ENCODE measurements at places on chromosomes 2 and 18.

DNA sequence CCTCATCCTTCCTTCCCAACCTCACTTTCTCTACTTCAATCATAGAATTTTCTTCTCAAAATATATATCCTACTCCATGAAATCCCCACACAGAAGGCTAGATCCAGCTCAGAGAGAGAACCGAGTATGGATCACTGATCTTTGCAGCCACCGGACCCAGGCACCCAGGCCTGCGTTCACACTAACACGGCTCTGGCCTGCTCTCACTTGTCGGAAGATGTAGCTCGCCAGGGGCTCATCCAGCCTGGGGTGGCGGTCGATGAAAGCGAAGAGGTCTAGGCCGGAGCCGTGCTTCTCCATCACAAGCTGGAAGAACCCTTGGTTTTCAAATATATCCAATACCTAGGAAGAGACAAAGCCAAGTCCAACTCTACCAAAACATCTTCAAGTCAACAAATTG lies 12.7 kb upstream of the MTERF4 start:
- ATAC-seq: no peak

GRCh38 chr2:11577101-11577883 lies 43.4 kb downstream of the GREB1 start:
- no peak for ATAC-seq

GRCh38 chr2:147712051-147712450 lies 132.8 kb upstream of the ACVR2A start:
- no peak for ATAC-seq

GRCh38 chr2:204581946-204582345 lies 36.7 kb downstream of the PARD3B start:
- no peak for ATAC-seq

- ATAC-seq: peak; percentile 4
These were observed 3.0 kb upstream of the OSR1 start for GRCh38 chr2:19361325-19361990.

- ATAC-seq: no peak
These were observed 155.7 kb downstream of the DYSF start for GRCh38 chr2:71609029-71609428.

DNA sequence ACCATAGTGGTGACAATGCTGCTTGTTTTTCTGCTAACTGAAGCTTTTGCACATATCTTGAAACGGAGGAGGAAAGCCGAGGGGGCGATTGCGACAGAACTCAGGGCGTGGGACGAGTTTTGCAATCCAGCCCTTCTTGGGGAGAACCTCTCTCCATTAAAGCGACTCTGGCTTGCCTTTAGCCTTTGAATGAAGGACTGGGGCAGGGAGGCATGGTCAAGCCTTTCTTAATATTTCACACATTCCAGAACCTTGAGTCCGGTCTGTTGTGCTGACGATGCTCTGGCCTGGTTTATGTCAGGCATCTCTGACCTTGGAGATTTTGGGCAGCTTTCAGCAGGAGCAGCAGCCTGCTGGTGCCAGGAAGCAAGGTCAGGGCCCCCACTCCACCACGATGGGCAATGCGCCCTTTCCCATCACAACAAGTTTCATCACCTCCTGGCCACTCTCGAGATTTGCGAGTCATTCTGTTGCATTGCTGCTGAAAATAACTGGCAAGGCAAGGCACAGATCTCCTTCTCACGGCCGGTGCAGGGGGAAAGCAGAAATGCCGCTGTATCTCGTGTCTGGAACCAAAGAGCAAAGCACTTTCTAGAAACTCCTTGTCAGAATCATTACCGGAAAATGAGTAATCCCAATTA lies 10.8 kb downstream of the EMILIN2 start:
- ATAC-seq: peak; percentile 53

DNA sequence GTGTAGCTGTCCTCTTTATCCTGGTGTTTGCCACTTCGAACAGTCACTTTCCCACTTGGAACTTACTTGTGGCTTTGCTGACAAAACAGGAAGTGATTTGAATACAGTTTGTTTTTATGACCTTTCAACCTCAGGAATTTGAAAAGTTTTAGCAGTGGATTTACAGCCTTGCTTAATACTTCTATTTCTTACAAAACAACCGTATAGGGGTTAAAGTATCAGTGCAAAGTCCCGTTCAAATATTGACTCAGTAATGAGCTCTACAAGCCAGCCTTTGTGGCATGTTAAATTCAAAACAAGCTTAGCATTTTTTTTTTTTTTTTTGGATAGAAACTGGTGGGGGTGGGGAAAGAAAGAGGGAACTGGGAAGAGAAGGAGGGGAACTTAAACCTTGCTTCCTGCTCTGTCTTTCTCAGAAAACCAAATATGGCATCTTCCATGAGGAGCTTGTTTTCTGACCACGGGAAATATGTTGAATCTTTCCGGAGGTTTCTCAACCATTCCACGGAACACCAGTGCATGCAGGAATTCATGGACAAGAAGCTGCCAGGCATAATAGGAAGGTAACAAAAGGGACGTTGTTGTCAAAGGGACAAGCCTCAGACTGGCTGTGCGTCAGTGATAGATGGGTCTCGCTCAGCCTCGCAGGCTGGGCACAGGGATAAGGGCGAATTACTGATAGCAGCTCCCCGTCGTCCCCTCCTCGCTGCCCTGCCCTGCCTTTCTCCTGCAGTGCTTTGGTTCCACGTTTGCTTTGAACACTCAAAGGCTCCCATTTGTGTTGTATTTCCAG lies at the start of gene HNMT:
TSS of gene HNMT (plus strand) at position 408 of the 793 bp plus-strand sequence. CDS start at position 427, 19 bp downstream.
- peak; percentile 75 for ATAC-seq

DNA sequence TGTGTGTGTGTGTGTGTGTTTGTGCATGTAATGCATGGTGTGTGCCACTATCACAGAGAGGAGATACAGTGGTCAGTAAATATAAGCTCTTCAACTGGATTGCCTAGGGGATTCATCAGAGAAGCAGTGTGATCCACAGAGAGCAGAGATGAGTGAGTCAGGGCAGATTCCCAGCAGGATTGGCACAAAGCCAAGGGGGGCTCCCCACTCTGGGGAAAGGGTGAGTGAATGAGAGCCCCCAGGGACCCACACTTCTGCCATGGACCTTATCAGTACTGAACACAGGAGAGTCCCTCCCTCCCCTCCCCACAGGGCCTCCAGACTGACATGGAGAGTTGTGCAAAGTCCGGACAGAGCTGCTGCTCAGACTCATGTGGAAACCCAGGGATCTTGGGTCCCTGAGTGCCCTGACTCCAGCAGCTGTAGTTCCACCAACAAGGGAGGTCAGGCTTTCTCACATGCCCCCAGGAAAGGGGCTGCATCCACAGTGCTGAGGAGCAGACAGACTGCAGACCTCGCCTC lies 748.8 kb downstream of the NR4A2 start:
- ATAC-seq: no peak

- no peak for ATAC-seq
These were observed 161.1 kb downstream of the KCNH7 start for GRCh38 chr2:162677476-162677875.

DNA sequence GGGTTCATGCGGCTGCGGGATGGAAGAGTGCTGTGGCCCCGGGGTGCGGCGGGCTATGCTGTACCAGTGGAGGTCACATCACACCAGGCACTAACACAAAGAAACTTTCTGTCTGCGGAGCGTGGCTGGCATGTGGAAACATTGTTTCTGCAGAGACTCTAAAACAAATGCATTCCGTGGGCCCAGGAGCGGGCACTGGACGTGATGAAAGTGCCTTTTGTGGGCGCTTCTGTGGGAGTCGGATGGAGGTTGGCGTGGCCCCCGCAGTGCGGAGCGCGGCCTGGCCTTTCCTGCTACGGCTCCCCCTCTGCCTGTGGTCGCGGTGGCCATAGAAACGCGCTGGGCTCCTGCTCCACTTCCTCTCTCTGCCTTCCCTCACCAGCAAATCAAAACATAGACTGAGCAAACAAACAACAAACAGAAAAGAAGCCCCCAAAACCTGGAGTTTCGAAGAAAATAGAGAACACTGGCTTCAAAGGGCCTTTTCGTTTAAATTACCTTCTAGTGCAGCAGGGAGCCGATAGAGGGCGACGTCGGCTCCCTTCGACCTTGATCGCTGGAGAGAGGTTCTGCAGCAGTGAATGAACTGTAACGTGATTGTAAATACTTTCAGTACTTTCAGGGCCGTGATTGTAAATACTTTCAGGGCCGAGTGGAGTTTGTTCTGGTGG lies 51.4 kb downstream of the KIF5C start:
- peak; percentile 68 for ATAC-seq

DNA sequence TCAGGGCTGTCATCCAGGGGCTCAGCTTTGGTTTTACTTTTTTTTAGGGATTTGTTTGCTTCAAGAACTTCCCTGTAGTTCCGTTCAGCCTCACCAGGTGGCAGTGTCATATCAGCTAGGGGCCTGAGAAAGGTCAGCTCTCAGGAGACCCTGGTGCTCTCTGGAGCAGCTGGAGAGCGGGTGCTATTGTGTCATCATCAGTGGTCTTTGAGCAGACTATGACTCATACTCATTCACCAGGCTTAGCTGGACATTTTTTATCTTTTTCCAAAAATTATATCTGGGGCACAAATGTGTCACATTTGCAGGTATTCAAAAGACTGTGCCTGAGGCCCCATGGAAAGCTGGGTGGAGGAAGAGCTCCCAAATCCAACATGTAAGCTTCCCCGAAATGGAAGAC lies 24.4 kb downstream of the ZNF892 start:
- ATAC-seq: peak; percentile 38

- no peak for ATAC-seq
These were observed 40.1 kb downstream of the MTCL1 start for GRCh38 chr18:8745355-8746014.

DNA sequence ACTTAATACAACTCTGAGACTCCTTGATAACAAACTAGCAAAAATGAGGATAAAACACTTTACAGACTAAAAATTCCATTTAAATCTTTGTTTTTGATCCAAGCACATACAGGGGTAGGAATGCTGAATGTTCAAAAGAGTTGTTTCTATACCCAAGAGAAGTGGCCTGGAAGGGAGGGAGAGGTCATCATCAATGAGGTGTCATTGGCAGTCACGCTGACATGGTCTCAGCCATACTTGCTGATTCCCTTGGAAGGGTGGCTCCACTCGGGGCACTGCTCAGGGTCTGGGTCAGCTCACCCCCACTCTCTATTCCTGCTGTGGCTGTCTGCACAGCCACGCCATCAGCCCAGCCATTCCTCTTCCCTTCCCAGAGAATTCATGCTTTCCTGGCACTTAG lies 105.2 kb upstream of the PELI1 start:
- no peak for ATAC-seq

DNA sequence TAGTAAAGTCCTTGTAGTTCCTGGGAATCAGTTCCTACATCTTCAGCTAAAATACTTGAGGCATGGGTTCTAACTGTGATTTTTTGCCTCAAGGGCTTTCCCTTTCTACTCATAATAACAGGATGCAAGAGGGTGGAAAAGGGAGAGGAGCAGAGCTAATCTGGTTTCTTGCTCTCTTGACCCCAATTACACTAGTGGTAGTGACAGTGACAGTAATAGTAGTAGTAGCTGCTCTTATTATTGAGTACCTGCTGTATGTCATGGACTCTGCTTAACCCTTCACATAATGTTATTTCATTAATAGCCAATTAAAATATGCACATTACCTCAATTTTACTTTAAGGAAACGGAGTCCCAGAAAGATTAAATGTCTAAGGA lies 214.8 kb upstream of the HNRNPA3 start:
- ATAC-seq: no peak

GRCh38 chr18:5584746-5585417 lies 41.1 kb upstream of the EPB41L3 start:
- no peak for ATAC-seq

GRCh38 chr18:11310476-11311086 lies 161.2 kb upstream of the PIEZO2 start:
- peak; percentile 93 for ATAC-seq

GRCh38 chr2:5690718-5691220 lies 1.4 kb upstream of the SOX11 start:
- peak; percentile 23 for ATAC-seq

DNA sequence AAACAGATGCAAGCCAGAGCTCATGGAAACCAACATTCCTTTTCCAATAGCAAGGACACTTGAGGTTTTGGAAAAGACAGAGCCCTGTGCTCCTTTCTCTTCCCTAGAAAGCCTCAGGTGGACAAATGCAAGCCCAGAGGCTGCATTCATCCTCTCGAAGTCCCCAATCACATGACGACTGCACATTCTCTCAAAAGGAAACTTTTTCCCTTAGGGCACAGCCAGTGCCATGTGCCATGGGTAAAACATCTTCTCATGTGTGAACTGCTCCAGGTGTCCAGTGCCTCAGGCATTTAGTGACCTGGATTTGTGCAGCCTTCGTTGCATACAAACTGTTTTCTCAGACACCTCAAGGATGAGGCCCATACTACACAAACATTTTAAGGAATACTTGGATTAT lies 140.7 kb downstream of the LAMA1 start:
- ATAC-seq: no peak

DNA sequence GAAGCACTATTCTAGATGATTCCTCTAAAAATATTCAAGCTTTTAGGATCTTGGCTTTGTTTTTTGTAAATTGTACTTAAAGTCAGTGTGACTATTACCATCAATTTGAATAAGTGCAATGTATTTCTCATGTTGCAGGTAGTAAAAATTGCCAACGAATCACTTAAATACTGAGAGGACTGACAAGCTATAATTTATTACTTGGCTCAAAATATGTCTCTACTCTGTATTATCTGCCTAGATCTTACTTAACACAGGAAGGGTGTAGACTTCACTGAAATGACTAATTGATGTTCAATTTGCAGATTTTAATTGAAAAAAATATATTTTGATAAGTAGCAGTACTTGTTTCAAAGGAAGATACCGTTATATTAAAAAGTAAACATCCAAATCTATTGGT lies 202.3 kb downstream of the SLC8A1 start:
- ATAC-seq: no peak

GRCh38 chr2:96508521-96509113 lies 3.5 kb upstream of the NEURL3 start:
- no peak for ATAC-seq

DNA sequence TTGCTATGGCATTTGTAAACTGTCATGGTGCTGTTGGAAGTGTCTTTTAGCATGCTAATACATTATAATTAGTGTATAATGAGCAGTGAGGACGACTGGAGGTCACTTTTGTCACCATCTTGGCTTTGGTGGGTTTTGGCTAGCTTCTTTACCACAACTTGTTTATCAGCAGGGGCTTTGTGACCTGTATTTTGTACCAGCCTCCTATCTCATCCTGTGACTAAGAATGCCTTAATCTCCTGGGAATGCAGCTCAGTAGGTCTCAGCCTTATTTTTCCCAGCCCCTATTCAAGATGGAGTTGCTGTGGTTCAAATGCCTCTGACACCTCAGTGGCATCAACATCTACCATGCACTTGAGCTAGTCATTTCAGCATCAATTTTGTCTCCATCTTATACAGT lies 29.7 kb downstream of the LYPD6 start:
- ATAC-seq: no peak

DNA sequence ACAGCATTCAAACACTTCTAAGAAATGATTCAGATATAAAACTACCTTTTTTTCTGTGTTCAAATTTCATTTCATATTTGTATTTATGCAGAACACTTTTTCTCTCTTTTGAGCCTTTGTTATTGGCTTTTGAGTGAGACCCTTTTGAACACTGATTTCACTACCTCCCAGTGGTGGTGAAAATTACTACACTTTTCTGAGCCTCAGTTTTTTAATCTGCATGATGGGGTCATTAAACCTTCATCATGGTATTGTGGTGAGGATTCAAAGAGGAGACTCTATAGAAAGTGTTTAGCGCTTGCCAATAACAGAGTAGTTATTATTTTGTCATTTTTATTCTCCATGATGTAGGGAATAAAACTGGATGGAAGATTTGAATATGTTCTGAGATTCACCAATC lies 169.8 kb downstream of the THSD7B start:
- ATAC-seq: no peak
